ENCODE measurements at places on chromosomes 11 and 22.

GRCh38 chr11:70433526-70433925 lies 35.2 kb downstream of the CTTN start:
- no peak for DNase-seq

DNA sequence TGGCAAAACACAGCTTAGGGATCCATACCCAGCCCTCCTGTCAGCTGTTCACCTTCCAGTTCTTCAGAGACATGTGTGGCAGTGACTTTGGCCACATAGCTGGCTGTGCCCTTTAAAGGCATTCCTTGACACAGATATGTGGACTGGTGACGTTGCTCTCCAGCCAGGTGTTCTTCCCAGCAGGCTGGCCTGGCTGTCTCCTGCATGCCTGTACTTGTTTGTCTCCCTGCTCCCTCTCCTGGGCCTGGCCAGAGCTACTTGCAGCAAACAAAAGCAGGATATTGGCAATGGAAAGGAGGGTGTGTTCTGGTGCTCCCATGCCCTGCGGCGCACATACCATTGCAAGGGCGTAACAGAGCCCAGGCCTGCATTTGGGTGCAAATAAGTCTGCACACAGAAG lies 38.3 kb downstream of the PIK3IP1 start:
- DNase-seq = no peak

GRCh38 chr22:46974631-46975585 lies 212.5 kb downstream of the TBC1D22A start:
- DNase-seq = no peak

- no peak for DNase-seq
Observed at GRCh38 chr22:21026783-21027692, 5.3 kb downstream of the SLC7A4 start.

DNA sequence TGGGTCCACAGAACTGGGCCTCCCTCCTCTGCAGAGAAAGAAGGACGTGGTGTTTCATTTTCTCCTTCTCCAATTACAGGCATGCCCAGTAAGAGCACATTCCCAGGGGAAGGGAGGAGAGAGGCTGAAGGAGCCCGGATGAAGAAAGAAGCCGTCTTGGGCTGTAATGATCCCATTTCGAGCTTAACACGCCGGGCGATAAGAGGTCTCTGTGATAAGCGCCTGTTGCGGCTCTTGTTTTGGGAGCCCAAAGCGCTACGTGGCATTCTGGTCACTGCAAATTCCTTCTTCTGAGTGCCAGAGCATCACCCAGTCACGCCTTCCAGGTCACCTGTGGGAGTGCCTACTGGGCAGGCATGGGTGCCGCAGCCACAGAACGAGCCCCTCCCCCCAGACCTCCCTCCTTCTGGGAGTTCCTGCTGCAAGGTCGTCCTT lies 57.5 kb downstream of the ANO1 start:
- no peak for DNase-seq

DNA sequence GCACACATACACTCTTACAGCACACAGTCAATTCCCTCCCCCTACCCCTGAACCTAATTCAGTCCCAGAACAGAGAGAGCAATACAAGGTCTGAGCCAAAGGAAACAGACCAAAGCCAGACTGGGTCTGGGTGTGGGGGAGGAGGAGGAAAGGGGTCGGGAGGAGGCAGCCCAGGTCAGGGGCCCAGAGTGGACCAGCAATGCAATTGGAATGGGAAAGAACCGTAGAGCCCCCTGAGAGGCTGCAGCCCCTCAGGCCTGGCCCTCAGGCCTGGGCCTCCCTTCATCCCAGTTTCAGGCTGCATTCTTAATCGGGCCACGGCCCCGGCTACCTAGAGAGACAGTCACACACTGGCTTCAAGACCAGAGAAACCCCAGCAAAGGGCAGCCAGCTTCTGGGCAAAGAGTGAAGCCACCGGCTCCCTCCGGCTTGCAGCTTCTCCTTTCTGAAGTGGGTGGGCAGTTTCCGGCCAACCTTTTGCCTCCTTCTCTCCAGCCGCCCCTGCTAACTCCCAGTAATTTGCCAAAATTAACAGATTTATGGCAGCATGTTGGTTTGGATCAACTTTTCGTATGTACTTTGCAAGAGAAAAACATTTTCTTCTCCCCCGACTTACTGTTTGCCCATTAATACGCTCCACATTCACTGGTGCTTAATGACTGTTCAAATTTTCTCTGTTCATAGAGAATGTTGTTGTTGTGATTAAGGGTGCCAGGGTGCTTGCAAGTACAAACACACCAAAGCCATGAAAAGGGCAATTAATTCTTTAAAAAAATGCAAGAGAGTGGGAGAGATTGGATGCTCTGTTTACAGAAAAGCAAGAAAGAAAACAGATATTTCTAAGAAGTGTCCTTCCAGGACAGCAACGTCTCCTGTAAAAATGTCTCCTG lies 488.3 kb downstream of the MN1 start:
- no peak for DNase-seq

DNA sequence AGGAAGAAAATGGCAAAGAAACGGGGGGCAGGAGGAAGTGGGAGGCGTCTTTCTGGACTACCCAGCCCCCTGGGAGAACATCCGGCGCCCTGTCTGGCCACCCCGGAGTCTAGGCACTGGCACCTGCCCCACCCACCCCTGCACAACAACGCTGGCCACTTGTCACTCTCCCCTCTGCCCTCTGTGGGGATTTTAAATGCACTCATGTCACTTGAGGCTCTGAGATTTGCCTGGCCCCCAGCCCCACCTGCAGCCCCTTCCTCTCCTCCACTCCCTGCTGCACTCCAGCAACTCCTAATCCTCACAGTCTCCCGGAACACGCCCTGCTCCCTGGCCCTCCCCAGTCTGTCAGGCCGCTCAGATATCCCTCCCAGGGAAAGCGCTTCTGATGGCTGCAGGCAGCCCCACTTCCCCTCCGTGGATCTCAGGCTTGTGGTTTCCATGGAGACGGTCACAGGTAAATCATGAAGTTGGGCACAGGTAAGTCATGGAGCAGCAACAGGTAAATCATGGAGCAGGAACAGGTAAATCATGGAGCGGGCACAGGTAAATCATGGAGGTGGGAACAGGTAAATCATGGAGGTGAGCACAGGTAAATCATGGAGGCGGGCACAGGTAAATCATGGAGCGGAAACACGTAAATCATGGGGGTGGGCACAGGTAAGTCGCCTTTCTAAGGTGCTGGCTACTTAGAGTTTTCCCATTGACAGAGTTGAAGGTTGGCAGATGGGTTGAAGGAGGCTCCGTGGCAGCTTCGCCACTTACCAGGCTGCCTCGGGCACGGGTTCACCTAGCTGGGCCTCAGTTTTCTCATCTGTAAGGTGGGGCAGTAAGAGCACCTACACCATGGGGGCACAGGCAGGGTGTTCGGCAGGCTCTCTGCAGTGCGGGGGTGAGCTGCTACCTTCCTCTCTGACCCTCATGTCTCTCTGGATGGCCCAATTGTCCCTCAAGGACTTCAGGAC lies 79.0 kb upstream of the SHISAL1 start:
- DNase-seq = no peak

GRCh38 chr22:26360169-26360885 lies 68.7 kb upstream of the ASPHD2 start:
- peak; percentile 71 for DNase-seq

DNA sequence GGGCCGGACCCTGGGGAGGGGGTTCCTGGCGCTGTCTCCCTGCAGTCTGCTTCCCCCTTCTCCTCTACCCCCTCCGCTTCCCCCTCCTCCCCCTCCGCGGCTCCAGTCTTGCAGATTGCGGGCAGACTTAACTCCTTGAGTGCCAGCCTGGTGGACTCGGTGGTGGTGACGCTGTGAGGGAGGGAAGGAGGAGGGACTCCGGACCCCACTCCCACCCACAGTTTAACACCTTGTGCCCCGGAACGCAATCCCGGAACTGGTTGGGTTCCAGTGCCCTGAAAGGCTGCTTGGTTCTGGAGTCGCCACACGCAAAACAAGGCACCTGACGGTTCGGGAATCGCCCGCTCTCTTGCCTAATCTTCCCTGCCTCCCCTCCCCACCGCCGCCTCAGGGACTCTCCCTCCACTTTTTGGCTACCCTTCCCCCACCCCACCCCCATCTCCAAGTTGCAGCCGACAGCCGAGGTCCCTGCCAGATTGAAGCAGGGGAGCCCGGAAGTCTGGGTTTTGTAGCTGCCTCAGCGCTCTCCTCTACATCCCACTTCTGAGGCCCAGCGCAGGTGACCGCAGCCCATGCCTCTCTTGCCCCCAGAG lies 3.9 kb upstream of the BCL9L start:
- peak; percentile 89 for DNase-seq

DNA sequence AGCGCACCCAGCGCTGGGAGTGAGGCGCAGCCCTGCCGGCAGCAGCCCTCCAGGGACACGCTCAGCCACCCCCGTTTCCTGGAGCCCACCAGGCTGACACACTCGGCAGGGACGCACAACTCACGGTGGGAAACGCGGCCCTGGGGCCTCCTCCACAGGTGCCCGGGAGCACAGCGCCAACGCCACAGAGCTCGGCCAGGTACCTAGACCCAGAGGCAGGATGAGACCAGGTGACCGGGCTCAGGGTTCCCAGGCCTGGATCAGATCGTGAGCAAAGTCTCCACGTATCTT lies 18.0 kb downstream of the TUBGCP6 start:
- DNase-seq = no peak

DNA sequence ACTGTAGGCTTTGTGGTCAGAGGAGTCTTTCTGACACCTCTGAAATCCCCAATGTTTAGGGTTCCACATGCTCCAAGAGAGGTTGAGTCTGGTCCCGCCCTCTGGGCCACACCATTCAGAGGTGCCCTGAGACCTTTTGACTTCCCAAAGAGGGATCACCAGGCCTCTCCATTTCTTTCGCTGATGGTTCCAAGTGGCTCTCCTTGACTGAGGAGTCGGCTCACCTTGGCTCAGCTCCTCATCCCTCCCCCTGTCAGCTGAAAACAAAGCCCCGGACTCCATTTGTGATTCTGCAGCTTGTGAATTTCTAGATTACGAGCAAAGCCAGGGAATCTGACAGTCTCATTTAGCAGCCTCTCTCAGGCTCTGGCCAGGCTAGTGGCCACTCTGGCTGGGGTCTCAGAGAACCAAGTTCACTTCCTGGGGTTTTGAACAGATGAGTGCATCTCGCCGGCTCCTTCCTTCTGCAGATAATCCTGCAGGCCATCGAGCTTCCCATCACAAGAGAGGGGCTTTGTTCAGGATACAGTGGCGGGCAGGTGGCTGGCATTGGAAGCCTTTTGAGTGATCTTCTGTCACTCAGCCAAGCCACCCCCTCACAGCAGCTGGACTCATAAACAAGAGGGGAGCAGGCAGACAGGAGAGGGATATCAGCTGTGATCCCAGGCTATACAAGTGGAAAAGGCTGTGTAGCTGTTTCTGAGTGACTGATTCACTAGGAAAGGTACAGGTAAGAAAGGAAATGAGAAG lies 102.9 kb downstream of the TRIM29 start:
- no peak for DNase-seq

DNA sequence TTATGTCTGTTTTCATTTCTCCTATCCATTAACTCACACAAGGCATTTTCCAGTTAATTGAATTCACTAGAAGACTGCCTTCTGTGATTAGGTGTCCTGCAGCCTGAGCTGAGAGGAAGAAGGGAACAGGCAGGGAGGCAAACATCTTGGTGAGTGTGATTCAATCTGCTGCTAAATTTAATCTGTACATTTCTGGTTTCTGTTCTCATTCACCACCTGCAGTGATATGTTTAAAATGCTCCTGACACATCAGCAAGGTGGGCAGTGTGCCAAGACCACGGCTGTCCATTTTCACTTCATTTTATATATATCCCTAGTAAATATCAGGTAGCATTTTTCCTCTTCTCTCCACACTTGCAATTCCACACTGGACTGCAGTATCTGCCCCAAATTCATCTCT lies 416.5 kb downstream of the TMEM135 start:
- no peak for DNase-seq

DNA sequence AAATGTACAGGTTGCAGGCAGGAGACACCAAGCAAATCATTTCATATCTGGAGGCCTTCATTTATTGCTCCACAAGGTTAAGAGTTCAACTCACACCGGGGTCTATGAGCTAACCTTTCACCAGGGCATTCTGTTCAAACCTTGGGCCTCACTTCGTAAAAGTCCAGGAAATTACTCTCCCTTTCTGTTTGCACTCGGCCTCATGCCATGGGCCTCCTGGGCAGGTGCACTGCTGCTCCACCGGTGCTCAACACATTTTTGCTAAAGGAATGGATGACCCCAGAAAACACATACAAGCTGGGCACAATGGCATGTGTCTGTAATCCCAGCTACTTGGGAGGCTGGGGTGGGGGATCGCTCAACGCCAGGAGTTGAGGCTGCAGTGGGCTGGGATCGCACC lies 16.6 kb upstream of the RRP7A start:
- DNase-seq = no peak

DNA sequence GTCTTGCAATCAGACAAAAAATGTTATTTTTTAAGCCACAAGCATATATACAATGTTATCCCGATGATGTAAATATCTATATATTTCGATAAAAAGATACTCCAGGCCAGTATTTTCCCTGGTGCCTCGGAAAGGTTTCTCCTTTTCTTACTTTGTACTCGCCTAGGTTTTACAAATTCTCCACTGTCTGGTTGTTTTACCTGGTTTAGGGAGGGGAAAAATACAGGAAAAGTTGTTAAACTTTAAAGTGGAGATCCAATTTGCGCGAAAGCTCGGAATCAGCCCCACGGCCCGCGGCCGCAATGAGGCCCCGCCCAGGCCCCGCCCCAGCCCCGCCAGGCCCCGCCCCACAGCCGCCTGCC lies 58.4 kb upstream of the WNT7B start:
- DNase-seq = no peak

- no peak for DNase-seq
Observed at GRCh38 chr11:16979703-16980622, 34.3 kb downstream of the PLEKHA7 start.

DNA sequence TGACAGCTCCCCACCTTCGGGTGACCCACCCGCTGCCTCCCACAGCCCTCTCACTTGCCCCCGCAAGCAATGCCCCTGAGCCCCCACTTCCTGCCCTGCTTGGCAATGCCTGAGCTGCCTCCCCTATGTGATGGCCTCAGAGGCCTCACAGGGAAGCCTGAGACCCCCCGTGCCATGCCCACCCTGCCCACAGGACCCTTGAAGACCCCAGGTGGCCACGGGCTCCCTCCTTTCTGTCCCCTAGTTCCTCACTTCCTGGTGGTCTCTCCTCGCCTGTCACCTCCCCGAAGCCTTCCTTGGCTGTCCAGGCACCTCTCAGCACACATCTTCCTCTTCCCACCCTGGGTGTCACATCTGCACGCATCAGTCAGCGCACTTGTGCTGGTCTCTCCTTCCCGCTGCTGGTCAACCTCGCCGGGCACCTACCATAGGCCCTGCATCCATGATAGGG lies 90.5 kb downstream of the BRD1 start:
- no peak for DNase-seq

- DNase-seq = peak; percentile 24
Observed at GRCh38 chr22:38872831-38873248, 824 bp upstream of the CBX6 start.

- no peak for DNase-seq
Observed at GRCh38 chr11:133040289-133040900, 491.9 kb downstream of the OPCML start.

- no peak for DNase-seq
Observed at GRCh38 chr11:115653926-115654325, 149.7 kb upstream of the CADM1 start.

- DNase-seq = no peak
Observed at GRCh38 chr11:2519862-2520735, 75.3 kb downstream of the KCNQ1 start.
